ENCODE measurements at places on chromosomes 7 and 10. TPM values are rescaled to one million over a fixed set of nuclear protein-coding genes. Genes with fewer than 3 reads are reported as not detected.

GRCh38 chr7:127959770-127960169 is 71.5 kb downstream of the LRRC4 start:
- H3K36me3 ChIP-seq: peaks cover 3% of the 10 kb centered on the region
- H3K4me1 ChIP-seq: peaks cover 7% of the 10 kb centered on the region
- H3K27ac ChIP-seq: no peak overlapping the region
- H3K4me3 ChIP-seq: no peak overlapping the region
- H3K27me3 ChIP-seq: no peaks in the 10 kb centered on the region

DNA sequence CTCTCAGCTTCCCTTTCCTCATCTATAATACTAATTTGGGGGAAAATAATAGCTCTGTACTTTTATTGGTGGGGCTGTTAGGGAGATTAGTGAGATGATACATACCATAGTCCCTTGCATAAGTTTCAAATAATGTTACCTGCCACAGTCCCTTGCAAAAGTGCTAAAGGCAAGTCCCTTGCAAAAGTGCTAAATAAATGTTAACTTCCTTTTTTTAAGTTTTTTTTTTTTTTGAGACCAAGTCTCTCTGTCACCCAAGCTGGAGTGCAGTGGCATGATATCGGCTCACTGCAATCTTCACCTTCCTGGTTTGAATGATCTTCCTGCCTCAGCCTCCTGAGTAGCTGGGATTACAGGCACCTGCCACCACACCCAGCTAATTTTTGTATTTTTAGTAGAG is 43.4 kb upstream of the SRGN start:
- H3K27ac ChIP-seq: peak overlapping the region; percentile 37
- DNase-seq: no peak
- no peaks in the 10 kb centered on the region for H3K27me3 ChIP-seq
- H3K36me3 ChIP-seq: no peaks in the 10 kb centered on the region

DNA sequence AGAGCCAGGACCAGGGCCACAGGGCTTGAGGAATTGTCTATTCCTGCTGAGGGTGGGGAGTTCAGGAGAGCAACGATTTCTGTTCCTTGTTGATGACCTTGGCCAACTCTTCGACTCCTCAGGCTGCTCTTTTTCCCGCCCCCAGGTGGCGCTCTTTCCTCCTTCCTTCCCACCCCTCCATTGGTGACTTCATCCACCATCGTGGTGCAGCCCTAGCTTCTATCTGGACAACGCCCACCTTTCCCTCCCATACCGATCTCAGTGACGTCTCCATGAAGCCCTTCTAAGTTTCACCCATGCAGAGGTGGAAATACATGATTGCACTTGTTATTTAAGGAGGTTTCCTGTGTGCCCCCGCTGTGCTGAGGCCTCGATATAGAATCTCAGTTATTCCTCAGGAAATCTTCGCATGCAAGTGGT is 22.1 kb upstream of the CARD11 start:
- H3K4me1 ChIP-seq: no peaks in the 10 kb centered on the region
- no peak overlapping the region for H3K4me3 ChIP-seq
- DNase-seq: no peak
- no peaks in the 10 kb centered on the region for H3K27me3 ChIP-seq

CFAP43 gene
- 71.6 TPM for total RNA-seq

PAOX gene
- 6.9 TPM for total RNA-seq

RNF148 gene
- total RNA-seq: 2.8 TPM

GPR26 gene
- total RNA-seq: not detected
